ENCODE measurements at places on chromosomes 7 and 10. TPM values are rescaled to one million over a fixed set of nuclear protein-coding genes. Genes with fewer than 3 reads are reported as not detected.

PRXL2A gene
- 233 TPM for total RNA-seq

FAM25A gene
- not detected for total RNA-seq

PGAM2 gene
- not detected for total RNA-seq

ZNF239 gene
- 0.91 TPM for total RNA-seq

IDI2 gene
- total RNA-seq: not detected

RBP3 gene
- not detected for total RNA-seq

SLC25A40 gene
- 10.4 TPM for total RNA-seq

PNLIPRP1 gene
- not detected for total RNA-seq

HTRA1 gene
- 93.9 TPM for total RNA-seq

GPER1 gene
- not detected for total RNA-seq

TRIM50 gene
- not detected for total RNA-seq

OR13A1 gene
- not detected for total RNA-seq

MMP21 gene
- total RNA-seq: not detected

SLC29A3 gene
- total RNA-seq: 1.3 TPM

MEIG1 gene
- 0.61 TPM for total RNA-seq

TAS2R5 gene
- 0.32 TPM for total RNA-seq

THSD7A gene
- 14.3 TPM for total RNA-seq

PALS2 gene
- 27.2 TPM for total RNA-seq

CCDC7 gene
- 13.4 TPM for total RNA-seq

Data from epithelial cell of umbilical artery (primary cell).